ENCODE measurements at places on chromosomes 13 and 19.

GRCh38 chr13:31172535-31172934 is 10.8 kb upstream of the HSPH1 start:
- no peak for DNase-seq

DNA sequence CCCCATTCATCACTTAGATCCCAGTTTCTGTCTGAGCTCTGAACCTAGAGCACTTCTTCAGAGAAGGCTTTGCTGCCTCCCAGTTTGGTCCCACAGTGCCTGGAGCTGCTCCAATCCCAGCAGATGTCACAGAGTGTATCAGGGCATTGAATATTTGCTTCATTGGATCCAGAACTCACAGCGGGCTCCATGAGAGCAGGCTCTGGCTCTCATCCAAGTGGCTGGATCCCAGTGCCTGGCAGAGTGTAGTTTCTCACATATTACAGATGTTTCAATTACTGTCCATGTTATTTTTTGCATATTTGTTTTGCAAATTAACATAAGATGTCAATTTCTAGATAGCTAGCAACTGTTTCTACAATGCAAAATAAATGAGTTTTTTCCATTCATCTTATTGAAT is 50.6 kb downstream of the MYO16 start:
- no peak for DNase-seq

DNA sequence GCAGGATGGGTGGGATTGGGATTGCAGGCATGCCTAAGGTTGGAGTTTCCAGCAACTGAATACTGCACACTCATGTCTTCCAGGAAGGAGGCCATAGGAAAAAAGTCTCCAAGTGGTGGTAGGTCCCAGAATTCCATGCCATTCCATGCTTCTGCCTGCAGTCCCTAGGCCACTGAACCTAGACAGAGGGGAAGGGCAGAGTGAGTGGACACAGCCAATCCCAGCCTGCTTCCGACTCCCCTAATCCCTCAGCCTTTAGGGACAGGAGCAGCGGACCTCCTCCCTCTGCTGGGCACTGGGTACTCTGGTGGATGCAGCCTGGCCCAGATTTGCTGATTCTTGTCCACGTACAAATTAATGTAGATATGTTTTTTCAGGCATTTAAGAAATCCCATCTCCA is 17.0 kb downstream of the VSTM2B start:
- no peak for DNase-seq

GRCh38 chr13:113670541-113670940 is 3.5 kb downstream of the GRK1 start:
- DNase-seq, result no peak

DNA sequence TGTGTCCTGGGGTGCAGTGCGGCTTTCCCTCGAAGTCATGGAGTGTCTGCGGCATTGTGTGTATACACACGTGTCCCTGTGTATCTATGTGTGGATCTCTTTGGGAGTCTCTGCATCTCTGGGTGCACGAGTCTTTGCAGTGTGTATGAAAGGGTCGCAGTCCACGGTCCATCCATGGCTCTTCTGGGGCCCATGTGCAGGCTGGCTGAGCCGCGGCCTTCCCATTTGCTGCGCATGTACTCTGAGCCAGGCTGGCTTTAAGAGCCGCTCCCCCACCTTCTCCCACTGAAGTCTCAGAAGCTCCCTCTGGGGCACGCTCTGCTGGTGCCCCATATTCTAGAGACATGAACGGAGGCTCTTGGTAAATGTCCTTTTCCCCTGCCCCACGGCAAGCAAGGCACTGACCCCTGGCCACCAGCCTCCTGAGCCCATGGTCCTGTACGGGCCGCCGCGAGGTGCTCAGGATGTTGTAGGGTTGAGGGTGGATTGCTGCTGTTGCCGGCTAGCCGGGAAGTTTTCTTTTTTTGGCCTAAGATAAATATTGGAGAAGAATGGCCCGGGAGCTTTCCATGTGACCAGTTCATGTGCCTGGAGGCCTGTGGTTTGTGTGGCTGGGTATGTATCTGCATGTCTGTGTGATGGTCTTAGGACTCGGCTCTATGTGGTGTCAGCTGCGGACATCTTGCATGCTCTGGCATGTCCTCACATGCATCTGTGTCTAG is 31.9 kb downstream of the PAK4 start:
- DNase-seq, result no peak

- no peak for DNase-seq
Observed at GRCh38 chr19:15371786-15372380, 7.7 kb downstream of the AKAP8 start.

GRCh38 chr13:73702419-73703071 is 431.7 kb downstream of the KLF12 start:
- DNase-seq, result no peak

- no peak for DNase-seq
Observed at GRCh38 chr19:3970313-3970807, 539 bp downstream of the DAPK3 start.

DNA sequence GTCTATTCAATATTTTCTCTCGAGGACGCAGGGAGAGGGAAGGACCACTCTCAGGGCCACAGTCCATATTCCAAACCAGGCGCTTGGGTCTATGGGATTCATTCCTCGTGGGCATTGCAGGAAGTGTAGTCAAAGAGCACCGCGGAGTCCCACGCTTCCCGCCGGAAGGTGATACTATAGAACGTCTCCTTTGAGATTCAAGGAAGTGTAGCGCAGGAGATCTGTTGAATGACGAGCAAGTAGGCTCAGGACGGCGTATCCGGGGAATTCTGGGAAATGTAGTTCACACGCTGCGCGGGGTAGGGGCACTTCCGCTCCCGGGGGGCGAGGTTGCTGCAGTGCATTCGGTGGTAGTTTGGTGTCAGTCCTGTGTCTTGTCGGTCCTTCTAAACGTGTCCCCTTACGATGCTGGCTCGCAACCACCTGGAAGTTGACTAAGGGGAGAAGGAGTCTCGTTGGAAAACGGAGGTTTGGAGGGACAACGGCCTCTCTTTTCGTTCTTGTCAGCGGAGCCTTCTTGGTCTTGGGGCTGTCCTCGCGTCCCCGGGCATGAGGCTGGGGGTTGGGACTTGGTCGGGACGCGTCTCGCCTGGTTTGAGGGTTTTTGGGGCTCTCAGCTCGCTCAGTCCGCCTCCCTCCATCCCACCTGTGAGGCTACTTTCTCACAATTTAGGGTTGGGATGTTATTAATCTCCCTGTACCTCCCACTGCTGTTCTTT is at the start of gene ZNF284:
TSS of gene ZNF284 (plus strand) at position 336 of the 719 bp plus-strand sequence. CDS start 4,231 bp downstream, outside the sequence.
- DNase-seq, result peak; percentile 70

GRCh38 chr19:4633140-4633967 is 6.0 kb upstream of the TNFAIP8L1 start:
- DNase-seq, result no peak

- DNase-seq, result no peak
Observed at GRCh38 chr19:33434886-33435705, 61.6 kb downstream of the CEBPG start.

GRCh38 chr19:46845959-46846459 is 4.6 kb downstream of the AP2S1 start:
- DNase-seq, result no peak

DNA sequence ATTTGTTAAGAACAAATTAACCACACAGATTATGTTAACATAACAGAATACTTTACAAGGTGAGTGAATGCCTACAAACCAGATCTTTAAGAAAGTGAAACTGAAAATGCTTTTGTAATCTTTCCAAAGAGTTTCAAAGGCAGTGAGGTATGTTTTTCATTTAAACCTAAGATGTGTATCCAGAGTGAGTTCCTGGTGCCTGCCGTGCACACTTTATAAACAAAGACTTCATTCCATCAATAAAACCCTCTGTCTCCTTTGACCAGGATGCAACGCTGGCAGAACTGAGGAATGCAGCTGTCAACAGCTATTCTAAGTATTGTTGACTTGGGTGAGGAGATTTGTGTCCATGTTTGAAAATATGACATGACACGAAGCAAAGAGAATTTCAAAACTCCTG is 344.6 kb downstream of the DNAJC15 start:
- DNase-seq, result no peak

DNA sequence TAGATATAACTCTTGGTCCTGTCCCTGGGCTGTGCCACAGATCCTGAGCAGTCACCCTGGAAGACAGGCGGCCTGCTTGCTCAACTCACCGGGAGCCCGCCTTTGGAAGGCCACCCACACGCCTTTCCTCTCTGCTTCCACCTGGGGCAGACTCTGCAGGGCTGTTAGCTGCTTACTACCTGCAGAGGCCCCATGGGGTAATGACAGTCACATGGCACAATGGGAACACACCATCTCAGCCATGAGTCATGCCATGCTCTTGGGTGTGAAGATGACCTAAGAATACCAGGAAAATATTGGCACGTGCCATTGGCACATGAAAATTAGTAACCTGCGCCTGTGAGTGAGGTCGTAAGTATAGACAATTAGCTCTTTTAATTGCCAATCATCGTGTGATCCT is 108.6 kb downstream of the COL4A2 start:
- DNase-seq, result no peak

DNA sequence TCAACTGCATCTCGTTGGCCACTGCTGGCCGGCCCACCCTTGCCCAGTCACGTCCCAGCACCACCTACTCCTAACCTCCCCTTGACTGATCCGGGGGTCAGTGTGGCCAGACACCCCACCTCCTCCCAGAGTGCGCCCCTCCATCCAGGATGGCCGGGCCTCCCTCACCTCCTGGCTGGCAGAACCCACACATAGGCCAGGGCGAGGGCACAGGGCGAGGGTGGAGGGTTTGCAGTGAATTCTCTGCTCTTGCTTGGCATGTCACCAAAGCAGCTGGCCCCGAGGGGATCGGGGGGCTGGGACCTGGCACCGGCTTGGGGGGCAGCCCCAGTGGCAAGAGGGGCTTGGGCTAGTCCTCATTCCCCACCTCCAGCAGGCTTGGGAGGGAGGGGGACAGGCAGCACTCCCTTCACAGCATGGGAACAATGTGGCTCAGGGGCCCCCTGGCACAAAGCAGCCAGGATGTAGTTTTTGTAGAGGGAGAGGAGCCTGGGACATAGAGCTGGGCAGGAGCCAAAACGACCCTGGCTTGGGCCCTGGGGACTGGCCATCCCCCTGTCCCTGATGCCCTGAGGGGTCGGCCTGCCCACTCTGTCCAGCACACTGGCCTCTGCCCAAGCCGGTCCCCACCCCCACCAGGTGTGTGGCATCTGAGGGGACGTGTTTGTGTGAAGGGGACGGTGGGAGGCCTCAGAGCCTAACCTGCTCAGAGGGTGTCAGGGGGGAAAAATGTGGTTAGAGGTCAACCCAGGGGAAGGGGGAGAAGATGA is 28.5 kb upstream of the ASF1B start:
- no peak for DNase-seq

DNA sequence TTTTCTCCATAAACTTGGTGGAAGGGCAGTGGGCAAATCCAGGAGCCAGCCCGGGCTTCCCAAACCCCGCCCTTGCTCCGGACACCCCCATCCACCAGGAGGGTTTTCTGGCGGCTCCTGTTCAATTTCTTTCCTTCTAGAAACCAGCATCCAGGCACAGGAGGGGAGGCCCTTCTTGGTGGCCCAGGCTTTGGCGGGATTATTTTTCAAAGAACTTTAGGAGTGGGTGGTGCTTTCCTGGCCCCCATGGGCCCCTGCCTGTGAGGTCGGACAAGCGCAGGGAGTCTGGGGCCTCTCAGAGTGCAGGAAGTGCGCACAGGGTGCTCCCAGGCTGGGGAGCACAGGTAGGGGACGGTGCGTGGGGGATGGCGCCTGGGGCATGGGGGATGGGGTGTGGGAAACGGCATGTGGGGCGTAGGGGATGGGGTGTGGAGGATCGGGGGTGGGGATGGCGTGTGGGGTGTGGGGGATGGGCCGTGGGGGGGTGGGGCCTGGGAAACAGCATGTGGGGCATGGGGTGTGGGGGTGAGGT is 396 bp downstream of the F7 start:
- DNase-seq, result no peak

GRCh38 chr13:102606537-102607309 is 9.9 kb downstream of the TPP2 start:
- no peak for DNase-seq

DNA sequence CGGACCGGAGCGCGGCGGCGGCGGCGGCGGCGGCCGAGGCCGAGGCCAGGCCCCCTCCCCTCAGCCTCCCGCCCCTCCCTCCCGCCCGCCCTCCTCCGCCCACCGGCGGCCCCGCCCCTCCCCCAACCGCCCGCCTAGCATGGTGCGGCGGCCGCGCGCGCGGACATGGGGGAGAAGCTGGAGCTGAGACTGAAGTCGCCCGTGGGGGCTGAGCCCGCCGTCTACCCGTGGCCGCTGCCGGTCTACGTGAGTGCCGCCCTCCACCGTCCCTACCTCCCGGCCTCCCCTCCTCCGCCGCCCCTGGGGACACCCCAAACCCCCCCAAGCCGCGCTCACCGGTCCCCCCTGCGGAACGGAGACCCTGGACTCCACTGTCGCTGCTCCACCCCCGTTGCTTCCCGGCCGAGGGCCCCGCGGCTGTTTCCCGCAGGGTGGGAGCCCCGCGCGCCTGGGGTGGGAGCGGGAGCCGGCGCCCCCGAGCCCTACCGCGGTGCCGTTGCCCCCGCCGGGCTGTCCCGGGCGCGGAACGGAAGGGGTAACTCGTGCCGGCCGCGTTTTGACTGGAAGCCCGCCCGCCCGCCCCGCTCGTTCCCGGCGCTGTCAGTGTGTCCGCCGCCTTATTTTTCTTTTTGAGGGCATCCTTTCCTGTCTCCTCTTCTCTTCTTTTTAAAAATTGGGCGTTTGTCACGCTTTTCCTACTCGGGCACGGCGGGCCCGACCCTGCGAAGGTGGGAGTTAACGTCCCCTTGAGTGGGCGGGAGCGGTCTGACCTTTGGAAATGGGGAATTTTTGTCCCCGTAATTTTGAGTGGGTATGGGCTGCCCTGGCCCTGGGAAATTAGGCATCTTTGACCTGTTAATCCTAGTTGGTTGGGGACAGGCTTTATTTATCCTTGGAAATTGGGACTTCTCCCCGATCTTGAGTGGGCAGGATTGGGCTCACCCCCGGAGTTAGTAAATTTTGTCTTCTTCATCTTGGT is 576 bp downstream of the DOT1L start:
- DNase-seq, result no peak

- DNase-seq, result no peak
Observed at GRCh38 chr19:35727053-35727955, 9.5 kb downstream of the KMT2B start.

GRCh38 chr13:41680900-41681299 is 223.6 kb downstream of the RGCC start:
- no peak for DNase-seq

DNA sequence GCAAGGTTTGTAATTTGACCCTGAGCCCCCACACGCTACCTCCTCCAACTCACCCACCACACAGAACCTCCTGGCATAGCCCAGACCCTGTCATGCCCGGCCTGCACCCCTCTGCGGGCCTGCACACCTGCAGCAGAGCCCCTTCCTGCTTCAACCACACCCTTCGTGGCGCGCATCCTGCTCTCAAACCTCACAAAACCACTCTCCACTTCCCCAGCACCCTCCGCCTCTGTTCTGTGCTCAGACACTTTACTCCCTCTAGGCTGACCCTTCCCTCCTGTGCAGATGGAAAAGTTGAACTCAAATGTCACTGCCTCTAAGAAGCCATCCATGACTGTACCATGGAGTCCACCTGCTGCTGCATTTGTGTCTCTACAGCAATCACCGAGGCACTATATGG is 28.5 kb downstream of the FAAP24 start:
- no peak for DNase-seq
